ENCODE measurements at places on chromosomes 4 and X.

DNA sequence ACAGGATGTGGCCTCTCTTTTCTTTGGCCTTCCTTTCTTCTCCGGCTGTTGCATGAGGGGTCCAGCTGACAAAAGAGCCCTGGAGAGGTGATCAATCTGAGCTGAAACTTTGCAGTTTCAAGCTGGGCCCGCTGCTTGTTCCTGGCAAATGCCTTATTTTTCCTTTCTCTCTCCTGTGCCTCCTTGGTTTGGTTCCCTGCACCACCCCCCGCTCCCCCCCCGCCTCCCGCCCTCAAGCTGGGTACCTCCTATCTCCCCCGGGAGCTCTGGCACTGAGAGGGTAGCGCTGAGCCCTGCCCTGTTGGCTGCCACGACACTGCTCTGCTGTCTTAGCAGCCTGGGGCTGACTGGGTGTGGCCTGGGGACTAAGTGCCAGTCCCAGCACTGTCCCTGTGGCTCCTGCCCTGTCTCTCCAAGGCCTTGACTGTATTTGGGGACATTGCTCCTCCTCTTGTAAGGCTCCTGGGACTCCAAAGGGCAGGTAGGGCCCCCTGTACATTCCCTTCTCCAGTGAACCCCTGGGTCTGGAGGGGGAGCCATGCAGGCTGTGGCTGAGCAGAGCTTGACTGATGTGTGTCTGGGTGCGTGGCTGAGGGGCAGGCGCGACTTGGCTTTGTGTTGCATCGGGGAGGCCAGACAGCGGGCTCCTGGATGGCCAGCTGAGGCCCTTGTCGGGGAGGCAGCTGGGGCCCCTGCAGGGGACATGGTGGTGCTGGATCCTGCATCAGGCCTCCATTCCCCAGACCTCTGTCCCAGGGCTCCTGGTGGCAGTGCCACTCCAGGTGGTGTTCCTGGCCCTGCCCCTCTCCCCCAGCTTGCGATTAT lies 1.1 kb downstream of the PLXNA3 start:
- DNase-seq = no peak

DNA sequence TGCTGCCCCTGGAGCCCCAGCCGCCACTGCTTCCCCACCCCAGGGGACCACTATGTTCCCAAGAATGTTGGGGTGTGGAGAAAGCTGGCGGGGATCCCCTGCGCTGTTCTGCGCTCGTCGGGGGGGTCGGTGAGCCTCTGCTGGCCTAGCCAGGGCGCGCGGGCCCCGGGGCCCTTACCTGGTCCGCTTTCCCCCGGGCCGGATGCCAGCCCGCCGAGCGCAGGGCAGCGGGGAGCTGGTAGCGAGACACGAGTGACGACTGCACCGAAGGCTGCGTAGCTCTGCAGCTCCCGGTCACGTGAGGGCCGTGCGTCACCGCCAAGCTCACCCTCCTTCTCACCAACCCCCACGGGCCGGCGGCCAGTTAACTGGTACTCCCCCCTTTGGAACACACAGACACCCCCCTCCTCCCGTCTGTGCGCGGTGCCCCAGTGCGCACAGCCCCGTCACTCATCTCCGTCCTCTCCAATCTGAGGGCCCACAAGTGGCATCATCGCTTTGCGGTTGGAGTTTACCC lies at the start of gene BEX1:
BEX1 (minus strand) TSS at position 254 of the 517 bp plus-strand sequence. CDS start 897 bp downstream, outside the sequence.
- no peak for DNase-seq

DNA sequence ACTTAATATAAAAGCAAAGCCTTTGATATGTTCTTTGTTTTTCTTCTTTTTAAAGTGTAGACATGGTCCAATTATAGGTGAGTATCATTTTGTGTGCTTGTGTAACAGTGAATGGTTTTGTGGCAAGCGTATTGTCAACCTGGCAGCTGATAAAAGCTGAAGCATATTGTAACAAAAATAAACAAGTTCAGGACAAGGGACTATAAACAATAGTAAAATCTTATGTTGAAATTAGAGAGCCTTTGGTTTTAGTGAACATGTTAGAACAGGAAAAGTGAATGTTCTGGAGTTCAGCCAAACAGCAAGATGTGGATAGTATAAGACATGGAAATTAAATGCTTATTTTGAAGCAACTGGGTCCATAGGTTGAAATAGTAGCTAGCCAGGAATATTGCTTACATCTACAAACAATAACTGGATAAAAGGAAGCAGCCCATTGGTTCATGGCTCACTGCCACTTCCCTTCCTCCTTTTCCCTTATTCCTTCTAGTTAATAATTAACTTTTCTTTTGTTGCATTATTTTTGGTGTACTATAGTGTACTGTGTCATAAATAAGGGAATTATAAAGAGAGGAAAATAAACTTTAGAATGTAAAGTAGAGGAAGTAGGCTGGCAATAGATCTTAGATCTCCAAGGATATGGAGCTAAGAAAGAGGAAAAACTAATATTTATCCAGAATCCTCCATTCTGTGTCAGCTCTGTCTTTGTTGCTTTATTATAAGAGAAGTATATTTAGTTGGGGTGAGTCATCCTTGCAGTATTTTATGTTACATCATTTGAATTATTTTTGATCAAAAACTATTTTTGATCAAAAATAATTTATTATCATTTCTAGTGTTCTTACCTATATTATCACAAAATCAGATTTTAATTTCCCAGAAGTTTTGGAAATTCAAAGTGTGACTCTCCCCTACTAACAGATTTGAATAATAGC lies 65.6 kb downstream of the MRPL1 start:
- DNase-seq = no peak

GRCh38 chr4:159237975-159238374 lies 135.1 kb downstream of the RAPGEF2 start:
- no peak for DNase-seq

- DNase-seq = no peak
Measured at GRCh38 chr4:37604461-37604860, 81.7 kb downstream of the RELL1 start.

DNA sequence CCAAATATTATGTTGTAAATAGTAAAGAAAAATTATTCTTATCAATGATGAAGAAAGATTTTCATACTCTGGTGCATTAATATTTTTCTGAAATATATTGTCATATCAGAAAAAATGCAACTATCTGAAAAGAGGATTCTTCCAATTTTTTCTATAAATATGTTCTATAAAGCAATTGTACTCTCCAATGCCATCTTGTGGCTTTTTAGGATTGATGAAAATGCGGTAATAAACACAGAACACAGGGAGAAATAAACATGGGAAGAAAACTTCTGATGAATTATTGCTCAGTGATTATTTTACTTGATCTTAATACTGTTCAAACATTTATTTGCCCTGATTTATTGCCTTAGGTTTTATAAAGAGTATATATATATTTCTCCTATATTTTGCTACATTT lies 215.4 kb downstream of the IL1RAPL1 start:
- DNase-seq = no peak

GRCh38 chr4:114209584-114209983 lies 230.1 kb upstream of the ARSJ start:
- DNase-seq = no peak

DNA sequence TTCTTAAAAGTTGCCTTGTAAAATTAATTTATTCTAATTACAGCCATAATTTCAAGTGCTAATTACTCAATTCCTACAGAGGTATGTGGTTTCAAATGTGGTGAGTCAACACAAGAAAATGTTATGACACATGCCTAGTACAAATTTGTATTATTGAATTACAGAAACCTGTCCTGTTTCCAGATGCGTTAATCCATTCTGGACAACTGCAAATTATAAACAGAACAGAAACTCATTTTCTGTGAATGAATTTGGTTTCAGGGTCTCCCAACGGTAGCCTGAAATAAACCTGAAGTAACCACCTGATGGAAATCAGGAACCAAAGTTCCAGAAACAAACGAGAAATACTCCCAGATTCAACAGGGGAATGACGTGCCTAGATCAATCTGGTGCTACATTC lies 328.6 kb upstream of the F9 start:
- DNase-seq = no peak

DNA sequence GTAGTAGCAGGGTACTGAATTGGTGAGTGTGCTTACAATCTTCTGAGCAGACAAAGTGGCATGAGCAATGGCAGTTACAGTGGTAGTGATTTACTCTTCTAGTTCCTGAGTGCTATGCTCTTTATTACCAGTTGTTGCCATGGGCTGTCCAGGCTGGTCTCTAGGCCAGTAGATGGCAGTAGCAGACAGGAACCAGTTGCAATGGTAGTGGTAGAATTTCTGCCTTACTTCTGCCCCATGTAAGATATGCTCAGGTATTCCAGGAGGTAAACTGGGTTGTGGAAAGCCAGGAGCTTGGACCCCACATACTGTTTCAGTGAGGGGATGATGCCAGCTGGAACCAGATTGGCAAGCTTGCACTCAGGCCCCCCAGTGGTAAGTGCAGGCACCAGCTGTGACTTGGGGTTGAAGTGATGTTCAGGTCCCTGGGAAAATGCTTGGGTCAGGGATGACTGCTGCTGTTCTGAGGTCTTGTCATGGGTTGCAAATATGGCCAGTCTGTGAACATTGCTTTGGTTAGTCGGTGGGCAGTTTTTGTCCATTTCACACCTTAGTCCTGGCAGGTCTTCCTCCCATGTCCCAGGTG lies 63.0 kb upstream of the ZXDB start:
- DNase-seq = no peak

- DNase-seq = no peak
Measured at GRCh38 chrX:124263743-124264142, 68.7 kb upstream of the TEX13D start.

- no peak for DNase-seq
Measured at GRCh38 chrX:40249582-40249981, 151.8 kb upstream of the BCOR start.

DNA sequence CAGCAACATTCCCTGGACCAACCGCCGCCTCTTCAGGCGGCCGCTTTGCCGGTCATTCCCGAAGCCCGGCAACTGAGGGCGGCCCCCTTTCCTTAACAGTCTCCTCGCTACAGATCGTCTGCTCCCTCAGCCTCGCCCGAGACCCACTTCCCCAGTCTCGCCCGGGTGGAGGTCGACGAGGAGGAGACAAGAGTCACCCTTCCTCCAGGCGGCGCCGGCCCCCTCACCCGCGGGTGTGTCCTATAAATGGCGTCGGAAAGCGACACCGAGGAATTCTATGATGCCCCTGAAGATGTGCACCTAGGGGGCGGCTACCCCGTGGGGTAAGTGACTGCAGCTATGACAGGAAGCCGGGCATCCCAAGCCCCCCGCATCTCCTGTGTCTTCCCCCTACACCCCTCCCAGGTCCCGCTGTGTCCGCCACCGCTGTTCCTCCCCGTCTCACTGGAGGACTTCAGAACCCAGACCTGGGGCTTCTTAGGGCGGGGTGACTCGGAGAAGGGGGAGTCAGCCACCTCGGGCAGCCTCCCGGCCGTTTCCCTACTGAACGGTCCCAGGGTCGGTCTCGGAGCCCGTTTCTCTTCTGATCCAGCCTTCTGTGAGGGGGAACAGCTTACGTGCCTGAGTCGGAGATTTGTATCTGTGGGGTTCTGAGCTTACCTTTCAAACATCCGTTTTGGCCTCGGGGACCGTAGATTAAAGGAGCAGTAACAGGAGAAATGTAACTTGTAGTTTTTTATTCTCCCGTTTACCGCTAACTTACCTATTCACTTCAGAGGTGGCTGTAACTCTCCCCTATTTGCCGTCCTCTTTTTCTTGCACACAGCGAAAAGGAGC lies 570 bp downstream of the WDR44 start:
- DNase-seq = peak; percentile 42

DNA sequence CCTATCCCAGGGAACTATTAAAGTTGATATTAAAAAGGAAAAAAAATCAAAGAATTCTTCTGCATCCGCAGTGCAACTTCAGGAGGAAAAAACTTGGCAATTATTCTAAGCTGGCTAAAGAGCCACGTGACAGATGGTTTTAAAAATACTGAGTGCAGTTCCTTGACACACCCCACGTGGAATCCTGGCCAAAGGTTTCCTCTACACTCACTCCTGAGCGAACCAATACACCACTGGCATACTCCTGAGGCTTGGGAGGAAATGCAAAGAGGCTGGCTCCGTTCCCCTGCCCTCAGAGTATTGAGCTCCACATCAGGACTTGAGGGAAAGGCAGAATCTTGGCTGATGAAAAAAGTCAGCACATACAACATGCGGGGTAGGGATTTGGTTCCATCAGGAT lies 133.8 kb upstream of the ATP6AP2 start:
- DNase-seq = no peak

DNA sequence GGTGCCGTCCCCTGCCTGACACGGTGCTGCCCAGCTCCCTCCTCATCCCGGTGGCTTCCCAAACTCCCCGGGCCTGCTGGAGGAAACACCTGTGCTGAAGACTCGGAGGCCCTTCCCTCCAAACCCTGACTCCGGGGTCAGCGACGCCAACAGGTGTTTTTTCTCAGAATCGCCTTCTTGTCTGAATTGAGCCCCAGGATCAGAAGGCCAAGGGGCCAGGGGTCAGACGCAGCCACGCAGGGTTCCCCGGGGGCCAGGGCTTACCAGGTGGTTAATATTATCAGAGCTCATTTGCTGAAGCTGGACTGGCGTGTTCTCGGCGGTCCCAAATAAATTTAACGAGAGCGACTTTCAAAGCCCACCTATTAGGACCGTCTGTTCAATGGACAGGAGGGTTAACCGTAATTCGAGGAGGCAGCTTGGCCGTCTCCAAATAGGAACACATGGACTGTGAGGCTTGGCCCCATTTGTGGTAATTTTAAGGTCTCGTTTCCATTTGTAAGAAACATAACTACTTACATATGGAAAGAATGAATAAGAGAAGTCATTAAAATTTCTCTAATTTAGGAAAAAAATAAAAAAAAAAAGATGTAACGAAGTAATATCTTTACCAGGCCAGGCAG lies 239.3 kb downstream of the CRLF2 start:
- DNase-seq = no peak

DNA sequence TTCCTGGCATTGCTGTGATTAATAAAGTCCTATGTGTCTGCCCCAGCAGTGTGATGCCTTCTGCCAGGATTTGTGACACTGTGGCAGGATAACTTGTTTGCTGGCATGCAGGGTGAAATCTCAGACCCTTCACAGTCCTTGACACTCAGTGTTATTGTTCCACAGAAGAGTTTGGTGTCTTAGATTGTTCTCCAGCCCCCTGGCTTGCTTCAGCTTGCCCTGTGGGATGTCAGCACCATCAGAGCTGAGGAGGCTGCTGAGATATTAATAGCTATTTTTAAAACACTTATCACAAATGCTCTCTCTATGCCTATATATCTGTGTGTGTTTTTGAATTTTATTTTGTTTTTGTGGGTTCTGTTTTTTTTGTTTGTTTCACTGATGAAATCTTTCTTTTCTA lies 136.9 kb downstream of the TSPAN5 start:
- DNase-seq = no peak

GRCh38 chrX:39893417-39894338 lies 204.1 kb downstream of the BCOR start:
- no peak for DNase-seq
